ENCODE measurements at places on chromosomes 7 and 10.

GRCh38 chr10:63653747-63654146 is 132.5 kb downstream of the REEP3 start:
- DNase-seq, result no peak

- DNase-seq, result no peak
Observed at GRCh38 chr7:81725003-81725811, 44.6 kb downstream of the HGF start.

- DNase-seq, result no peak
Observed at GRCh38 chr7:13077466-13077865, 390.0 kb downstream of the ARL4A start.

- no peak for DNase-seq
Observed at GRCh38 chr7:98810153-98810802, 59.5 kb downstream of the TMEM130 start.

GRCh38 chr10:8323428-8324054 is 269.1 kb downstream of the GATA3 start:
- no peak for DNase-seq

DNA sequence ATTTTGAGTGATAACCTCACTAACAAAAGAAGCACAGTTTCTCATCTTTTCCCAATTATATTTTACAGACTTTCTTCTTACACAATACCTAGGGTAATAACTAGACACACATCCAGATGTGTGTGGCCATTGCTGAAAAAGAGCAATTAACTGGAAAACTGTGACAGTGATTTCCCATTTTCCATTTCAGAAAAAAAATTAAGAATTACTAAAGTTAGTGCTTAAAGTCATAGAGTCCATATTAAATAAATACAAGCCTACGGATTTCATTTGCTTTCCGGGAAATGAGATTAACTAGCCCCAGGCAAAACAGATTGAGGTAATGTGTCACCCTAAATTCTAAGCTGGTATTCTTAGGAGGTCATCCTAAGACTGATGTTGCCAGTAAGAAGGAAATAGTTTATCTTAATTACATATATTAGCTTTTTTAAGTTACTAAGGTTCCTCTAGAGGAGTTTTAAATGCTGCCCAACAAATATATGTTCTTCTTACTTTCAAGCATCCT is 10.2 kb upstream of the MACC1 start:
- DNase-seq, result no peak

DNA sequence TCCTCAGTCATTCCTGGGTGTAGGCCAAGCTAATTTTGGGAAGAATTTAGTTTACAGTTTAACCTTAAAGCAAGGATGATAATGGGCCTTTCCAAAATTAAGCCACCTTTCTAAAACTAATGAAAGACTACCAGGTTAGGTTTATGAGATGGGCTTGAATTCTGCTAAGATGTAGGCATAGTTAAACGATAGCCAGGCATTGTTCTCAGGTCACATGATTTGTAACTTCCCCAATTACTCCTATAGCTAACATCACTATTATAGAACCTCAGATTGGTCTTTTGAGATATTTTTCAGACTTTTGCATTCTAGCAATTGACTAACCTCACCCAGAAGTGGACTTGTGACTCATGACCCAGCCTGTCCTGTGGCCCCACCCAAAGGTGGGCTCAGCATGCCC is 7.0 kb upstream of the NUB1 start:
- no peak for DNase-seq

- DNase-seq, result no peak
Observed at GRCh38 chr10:14815681-14816080, 22.2 kb downstream of the CDNF start.

DNA sequence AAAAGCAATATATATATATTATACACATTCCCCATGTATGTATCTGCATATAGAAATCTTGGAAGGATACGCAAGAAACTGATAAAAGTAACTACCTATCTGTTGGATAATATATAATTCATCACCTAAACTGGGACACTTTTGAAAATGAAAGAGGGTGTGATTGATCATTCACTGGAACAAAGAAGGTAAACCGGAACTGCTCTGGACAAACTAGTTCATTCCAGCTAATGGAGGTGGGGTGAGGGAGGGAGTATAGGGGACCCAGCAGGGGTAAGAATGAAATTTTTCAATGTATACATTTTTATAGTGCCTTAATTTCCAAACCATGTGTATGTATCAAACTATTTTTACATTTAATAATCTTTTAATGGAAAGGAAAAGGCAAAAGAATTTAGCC is 25.6 kb downstream of the SORBS1 start:
- DNase-seq, result no peak

DNA sequence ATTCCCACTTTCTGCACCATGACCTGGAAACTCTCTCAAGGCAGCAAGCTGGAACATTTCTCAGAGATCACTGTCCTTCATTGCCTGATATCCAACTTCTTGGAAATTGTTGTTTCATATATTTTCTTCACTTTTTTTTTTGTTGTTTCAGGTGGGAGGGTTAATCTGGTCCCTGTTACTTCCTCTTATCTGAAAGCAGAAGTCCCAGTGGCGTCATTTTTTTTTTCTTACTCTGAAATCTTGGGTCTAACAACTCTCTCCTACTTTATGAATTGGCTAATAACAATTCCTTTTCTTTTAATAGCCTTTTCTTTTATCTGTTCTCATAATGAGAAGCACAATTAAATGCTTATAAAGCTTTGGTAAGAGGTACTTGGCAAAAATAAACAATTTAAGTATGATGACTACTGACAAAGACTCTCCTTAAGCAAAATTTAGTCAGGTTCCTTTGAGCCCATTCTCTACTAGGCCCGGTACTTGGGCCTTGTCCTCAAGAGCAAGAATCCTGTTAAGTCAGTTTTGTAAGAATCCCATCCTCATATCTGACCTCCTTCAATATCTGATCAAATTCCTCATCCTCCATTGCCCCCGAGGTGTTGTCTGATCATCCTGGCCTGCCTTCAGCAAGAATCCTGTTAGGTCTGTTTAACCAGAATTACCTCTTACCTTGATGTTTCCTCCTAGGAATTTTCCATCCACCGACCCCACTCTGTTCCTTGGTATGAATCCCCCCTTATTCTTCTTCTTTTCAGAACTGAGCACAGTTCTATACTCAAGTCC is 11.5 kb upstream of the CC2D2B start:
- DNase-seq, result no peak

- no peak for DNase-seq
Observed at GRCh38 chr10:80520661-80521470, 16.8 kb upstream of the SH2D4B start.

GRCh38 chr10:132912225-132912712 is 30.1 kb downstream of the CFAP46 start:
- DNase-seq, result no peak

- DNase-seq, result peak; percentile 51
Observed at GRCh38 chr10:49183596-49184542, 4.3 kb downstream of the TMEM273 start.

- no peak for DNase-seq
Observed at GRCh38 chr10:15122477-15123030, 25.4 kb downstream of the RPP38 start.

DNA sequence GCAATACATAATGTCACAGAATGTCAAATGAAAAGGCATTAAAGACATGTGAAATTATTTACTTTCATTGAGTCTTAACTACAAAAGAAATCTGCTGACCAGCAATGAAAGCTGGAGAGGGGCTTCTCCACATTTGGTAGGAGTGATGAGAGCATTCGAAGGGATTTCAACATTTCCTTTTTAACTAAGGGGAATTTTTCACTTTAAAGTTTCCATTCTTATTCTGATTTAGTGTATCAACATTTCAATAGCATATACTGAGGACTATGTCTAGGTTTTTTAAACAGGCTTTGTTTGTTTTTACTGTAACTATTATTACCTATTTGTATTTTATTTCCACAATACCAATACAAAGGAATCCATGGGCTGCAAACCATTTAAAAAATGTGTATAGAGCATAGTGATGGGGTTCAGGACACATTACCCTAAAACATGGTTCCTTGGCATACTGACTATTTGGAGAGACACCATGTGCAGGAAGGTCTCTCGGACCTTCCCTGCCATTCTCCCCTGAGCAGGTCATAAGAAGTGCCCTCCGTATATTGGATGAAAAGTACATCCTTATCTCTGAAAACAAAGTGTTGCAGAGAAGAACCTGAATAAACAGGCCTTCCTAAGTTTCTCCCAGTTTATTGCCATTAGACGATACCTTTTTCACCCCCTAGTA is 278.7 kb downstream of the DOCK4 start:
- no peak for DNase-seq

- no peak for DNase-seq
Observed at GRCh38 chr7:50534690-50535290, 30.4 kb downstream of the DDC start.

DNA sequence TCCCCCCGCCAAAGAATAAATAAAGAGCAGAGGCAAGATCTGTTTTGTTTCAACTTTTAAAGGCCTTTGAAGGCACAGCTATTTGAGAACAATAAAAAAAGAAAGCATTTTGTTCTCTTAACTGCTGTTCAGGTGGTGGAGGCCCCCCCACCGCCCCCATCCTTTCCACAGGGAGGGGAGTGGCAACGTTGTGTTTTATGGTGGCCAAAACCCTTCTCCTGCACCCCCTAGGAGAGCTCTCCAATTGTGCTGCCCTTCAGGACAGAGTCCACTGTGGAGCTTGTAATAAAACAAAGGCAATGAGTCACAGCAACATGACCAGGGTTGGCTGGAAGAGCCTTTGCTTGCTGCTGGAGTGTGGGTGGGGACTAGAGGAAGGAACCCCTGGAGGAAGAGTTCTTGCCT is 987.9 kb downstream of the KCNMA1 start:
- DNase-seq, result no peak

DNA sequence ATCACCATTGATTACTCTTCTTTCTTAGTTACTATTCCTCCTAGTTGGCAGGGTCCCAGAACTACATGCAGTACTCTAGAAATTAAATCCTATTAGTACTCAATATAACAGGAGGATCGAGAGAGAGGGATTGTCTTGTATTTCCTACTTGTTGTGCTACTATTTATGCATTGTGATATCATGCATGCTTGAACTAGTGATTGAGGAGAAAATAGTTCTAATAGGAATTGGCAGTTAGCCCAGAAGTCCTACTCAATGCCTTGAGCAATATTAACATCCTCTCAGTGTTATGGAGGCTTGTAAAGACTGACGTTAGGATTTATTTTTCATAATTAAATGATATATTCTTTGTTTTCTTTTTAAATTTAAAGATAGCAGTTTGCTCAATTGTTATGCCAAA is 67.4 kb downstream of the FOXP2 start:
- no peak for DNase-seq

- no peak for DNase-seq
Observed at GRCh38 chr7:84735677-84736076, 451.2 kb downstream of the SEMA3D start.

DNA sequence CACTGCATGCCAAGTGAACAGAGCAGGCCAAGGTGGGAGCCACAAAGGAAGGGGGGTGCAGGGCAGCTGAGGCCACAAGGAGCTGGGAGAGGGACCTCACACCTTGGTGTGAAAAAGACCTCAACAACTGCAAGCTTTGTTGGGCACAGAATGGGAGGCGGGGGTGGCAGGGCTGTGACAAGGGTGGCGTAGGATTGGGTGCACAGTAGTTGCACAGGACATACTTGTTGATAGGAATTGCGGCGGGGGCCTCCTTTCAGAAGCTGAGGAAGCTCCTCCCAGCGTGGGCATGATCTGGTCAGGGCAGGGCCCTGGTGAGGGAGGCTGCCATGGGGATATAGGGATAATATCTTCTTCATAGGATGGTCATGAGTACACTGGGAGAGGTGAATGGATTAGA is 25.8 kb downstream of the POLL start:
- DNase-seq, result no peak

DNA sequence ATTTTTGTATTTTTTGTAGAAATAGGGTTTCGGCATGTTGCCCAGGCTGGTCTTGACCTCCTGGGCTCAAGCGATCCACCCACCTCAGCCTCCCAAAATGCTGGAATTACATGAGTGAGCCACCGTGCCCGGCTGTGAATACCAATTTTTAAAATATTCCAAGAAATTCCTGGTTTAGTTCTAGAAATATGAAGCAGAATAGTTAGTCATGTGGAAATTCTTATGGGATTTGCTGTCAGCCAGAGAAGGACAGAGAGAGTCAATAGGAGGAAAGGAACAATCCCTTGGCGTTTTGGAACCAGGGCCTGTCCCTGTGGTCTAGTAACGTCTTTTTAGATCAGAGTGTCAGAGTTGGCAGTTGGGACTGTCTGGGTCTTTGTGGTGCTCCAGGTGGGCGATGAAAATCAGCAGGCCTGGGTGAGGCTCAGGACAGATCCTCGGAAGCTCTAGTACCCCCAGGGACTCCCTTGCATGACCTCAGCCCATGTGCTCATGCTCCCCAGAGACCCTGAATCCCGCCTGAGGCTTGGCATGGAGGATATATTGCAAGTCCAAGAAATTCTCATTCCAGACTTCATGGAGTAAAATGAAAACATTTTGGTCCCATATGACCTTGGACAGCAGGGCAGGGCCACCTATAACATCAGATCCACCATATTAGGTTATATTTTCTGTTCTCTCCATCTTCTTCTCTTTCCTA is 7.8 kb downstream of the NODAL start:
- DNase-seq, result no peak

DNA sequence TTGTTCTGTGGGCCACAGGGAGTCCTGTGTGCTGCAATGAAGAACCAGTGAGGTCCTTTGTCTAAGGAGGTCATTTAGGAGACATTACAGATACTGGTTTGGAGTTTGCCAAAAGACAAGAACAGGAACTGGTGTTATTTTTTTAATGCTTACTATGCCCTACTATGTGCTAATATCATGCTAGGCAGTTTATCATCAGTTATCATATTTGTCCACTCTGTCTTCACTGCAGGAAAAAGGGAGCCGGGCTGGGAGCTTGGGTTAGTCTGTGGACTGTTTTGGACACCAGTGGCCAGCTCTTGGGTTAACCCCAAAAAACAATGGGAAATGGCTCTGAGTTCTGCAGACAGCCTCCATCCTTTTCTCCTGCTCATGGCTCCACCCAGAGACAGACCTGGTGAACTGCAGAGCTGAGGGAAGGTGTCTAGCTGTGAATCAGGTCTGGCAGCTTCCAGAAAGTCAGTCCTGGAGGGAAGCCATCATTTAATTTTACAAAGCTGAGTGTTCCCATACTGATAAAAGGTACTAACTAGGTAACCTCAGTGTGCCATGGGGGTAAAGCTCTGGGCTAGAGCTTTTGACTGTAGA is 101.2 kb upstream of the ZNF746 start:
- peak; percentile 80 for DNase-seq

DNA sequence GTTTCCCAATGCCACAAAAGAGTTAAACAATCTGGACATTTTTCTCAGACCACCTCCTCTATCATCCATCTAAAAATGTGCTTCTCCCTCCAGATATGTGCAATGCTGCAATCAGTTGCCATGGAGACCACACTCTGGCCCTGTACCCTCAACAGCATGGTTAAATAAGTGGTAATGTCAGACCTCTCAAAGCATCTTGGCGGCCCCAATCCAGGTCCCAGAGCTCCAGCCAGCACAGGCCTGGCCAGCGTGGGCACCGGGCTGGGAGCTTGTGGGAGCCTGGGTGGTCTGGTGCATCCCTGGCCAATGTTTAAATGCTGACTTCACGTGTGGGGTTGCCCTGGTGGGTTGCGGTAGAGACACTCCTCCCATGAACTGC is 362.9 kb upstream of the ZNF32 start:
- DNase-seq, result peak; percentile 53
